T-helper 1 cell (primary cell): ENCODE measurements at places on chromosomes 11 and 22.

- DNase-seq: no peak
These were observed 10.8 kb upstream of the WEE1 start for GRCh38 chr11:9562716-9563115.

DNA sequence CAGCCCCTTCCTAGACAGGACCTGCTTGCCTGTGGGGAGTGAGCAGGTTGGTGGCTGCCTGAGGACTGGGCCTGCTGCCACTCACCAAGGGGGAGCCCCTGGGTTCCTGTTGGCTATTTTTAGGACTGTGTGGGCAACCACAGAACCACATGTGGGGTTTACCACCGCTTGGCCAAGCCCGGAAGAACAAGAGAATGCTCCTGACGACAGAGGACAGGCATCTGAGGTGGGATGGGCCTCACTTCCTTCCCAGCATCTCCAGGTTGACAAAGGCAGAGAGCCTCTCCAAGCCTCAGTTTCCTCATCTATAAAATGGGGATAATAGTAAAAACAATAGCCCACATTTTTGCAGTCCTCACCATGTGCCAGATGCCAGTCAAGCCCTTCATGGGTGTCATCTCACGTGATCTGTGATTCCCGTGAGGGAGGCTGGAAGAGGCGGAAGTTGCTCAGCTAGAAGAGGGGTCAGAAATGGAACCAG, 43.6 kb downstream of the LRRC32 start:
- DNase-seq: no peak

DNA sequence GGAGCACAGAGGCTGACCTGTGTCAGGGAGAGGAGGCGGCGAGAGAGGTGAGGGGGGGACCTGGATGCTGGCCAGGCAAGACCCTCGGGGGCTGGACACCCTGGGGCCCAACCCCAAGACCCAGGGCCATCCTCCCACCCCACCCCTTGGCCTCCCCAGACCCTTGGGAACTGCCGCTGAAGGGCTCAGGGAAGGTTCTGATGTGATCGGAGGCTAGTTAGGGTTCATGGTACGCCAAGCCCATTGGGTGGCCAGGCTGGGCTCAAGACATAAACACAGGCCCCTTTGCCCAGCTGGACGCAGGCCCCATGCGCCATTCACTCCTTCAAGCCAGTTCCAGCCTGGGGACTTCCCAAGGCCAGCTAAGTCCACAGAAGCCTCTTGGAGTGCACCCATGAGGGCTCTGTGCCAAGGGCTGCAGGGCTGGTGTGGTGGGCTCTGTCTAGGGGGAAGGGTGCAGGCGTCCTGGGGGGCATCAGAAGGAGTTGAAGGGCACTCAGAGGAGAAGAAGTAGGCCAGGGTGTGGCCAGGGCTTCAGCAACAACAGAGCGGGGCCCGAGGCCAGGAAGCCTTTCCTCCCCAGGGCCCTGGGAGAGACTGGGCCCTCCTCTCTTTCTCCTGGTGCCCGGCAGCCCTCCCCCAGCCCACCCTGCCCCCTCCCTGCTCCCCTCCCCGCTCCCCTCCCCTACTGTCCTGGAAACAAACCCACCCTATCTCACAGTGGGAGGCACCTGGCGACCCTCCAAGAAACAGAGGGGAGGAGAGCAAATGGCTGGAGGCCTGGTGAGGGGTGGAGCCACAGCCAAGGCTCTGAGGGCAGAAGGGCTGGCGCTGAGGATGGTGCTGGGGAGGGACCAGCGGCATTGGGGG, 12.9 kb downstream of the TSPAN32 start:
- no peak for DNase-seq

GRCh38 chr11:101439488-101439887, 144.3 kb downstream of the TRPC6 start:
- no peak for DNase-seq

DNA sequence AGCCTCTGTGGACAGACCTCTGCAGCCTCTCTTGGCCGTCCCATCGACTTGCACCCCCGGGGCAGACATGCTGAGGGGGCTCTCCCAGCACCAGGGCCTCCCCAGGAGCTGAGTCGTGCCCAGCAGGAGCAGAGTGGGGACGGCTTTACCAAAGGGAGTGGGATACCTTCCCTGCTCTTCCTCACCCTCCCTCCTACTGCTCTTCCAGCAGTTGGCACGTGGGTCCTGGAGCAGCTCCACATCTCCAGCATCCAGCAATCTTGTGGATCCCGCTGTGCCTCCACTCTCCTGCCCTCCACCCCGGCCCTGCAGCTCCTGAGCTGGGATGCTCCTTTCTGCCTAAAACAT, 854.0 kb downstream of the BRD1 start:
- DNase-seq: no peak
